Stimulated activated CD8-positive, alpha-beta memory T cell treated with anti-CD3 and anti-CD28 coated beads, Interleukin-4, amount 100 ng/mL, for 1 hour (primary cell): ENCODE measurements at places on chromosomes 1 and 21.

DNA sequence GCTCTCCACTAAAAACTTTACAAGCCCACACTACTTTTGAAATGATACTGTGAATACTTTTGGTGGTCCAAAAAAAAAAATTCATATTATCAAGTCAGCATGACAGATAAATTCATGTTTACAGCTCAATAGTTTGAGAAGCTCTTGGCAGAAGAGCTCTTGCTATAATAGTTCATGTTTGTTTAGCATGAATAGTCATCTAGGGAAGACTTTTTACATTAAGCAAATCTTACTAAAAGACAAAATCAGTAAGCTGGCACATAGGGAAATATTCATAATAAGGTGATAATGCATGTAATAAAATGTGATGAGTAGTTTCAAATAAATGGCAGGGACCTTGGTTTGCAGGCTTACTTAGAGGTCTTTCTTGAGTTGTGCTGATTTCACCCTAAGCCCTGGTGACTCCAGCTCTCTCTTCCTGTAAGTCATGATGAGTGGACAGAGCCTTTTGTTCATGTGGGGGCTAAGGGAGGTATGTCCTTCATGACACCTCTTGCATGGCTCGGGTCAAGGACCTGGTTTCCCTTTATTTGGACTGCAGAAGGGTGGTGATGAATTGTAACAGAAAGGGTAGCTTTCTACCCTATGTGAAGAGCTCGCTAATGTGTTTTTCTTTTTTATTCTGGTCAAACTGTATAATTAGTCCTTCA lies 166.7 kb downstream of the GABPA start:
- no peak for DNase-seq

DNA sequence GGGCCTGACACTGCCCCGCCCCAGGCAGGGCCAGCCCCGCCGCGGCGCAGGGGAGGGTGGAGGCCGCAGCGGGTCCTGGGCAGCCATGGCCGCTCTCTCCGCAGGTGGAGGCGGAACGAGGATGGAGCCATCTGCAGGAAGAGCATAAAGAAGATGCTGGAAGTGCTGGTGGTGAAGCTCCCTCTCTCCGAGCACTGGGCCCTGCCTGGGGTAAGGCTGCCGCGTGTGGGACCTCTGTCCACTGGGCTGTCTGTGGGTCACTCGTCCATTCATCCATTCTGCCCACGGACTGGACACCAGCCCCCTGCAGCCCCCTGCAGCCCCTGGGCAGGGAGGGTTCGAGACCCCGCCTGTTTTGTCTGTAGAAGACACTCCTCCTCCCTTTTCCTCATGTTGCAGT lies 18.4 kb upstream of the LRRC3 start:
- DNase-seq, result no peak

GRCh38 chr1:50699795-50700194 lies 260.3 kb downstream of the FAF1 start:
- DNase-seq, result no peak

GRCh38 chr21:28719723-28720122 lies 273.0 kb downstream of the LTN1 start:
- DNase-seq, result no peak

DNA sequence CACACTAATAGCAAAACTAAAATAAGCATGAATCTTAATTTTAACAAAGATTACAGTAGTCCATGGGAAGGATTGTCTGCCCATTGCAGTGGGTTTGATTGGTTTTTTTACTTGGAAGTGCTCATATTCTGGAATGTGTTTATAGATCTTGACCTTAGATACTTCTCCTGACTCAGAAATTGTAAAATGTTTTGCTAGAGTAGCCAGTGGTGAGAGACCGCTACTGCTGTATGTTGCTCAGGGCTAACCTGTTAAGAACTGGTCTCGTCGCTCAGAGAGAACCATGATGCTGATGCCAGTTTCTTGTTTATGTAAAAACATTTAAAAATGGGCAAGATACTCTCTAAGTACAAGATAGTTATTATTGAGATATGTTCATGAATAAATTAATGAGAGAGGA lies 99.9 kb downstream of the ROR1 start:
- no peak for DNase-seq

- DNase-seq, result no peak
These were observed 11.9 kb downstream of the MX2 start for GRCh38 chr21:41373763-41374162.

DNA sequence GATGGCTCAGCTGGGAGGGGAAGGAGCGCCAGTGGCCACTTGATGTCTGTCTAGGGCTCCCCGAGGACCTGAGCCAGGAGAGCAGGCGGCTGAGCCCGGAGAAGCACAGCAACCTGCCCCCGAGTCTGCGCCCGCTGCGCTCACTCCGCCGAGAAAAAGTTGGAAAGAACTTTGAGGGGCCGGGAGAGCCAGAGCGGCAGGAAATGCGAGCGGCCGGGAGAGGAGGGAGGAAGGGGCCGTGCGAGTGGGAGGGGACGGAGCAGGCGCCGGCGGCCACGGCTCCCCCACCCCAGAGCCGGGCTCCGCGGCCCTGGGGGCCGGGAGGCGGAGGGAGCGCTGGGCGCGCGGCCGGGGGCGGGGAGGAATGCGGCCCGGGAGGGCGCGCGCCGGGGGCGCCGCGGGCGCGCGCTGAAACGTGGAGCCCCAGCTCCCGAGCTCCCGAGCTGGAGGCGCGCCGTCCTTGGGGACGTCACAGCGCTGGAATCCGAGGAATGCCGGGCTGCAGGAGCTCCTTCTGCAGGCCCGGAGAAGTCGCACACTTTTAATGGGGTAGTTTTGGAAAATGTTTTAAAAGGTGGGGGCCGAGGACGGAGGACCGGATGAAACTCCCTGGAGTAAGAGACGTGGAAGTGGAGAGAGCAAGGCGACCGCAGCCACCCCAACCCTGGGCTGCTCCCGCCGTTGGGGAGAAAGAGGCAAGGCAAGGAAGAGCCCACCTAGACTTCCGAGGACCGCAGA lies at the start of gene PTPN14:
Gene PTPN14 (minus strand): TSS at position 167 of the 738 bp plus-strand sequence. CDS start 86,799 bp downstream, outside the sequence.
- DNase-seq, result no peak

- DNase-seq, result no peak
These were observed 48.6 kb downstream of the PATJ start for GRCh38 chr1:61790837-61791236.

DNA sequence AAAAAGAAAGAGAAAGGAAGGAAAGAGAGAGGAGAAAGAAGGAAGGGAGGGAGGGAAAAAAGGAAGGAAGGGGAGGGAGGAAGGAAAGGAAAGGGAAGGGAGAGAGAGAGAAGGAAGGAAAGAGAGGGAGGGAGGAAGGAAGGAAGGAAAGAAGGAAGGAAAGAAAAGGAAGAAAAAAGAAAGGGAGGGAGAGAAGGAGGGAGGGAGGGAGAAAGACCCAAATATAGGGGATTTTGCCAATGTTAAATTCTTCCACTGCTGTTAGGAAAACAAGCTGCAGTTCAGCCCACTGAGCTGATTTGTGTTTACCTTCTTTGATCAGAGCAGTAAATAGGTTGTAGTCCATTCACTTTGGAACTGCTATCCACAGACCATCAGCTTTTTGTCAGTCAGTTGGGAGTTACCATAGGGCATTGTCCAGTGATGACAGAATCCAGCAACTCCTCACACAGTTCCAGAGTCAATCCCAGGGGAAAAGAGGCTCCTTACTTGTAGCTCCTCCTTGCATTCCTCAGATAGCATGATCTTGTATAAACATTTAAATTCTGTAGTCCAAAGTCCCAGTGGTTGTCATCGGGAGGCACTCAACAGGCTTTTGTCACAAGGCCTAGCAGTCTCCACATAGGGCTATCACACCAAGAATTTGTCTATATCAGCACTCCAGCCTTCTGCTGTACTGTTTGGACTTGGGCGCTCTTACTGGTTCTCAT lies 13.5 kb upstream of the PPP1R8 start:
- no peak for DNase-seq

GRCh38 chr1:115908565-115909274 lies 67.6 kb upstream of the SLC22A15 start:
- DNase-seq, result no peak

GRCh38 chr1:148372731-148373130 lies 110.4 kb downstream of the PPIAL4G start:
- no peak for DNase-seq

- DNase-seq, result no peak
These were observed 22.5 kb upstream of the SRP9 start for GRCh38 chr1:225754940-225755641.

- no peak for DNase-seq
These were observed 102.6 kb upstream of the UBE2U start for GRCh38 chr1:64100791-64101190.

DNA sequence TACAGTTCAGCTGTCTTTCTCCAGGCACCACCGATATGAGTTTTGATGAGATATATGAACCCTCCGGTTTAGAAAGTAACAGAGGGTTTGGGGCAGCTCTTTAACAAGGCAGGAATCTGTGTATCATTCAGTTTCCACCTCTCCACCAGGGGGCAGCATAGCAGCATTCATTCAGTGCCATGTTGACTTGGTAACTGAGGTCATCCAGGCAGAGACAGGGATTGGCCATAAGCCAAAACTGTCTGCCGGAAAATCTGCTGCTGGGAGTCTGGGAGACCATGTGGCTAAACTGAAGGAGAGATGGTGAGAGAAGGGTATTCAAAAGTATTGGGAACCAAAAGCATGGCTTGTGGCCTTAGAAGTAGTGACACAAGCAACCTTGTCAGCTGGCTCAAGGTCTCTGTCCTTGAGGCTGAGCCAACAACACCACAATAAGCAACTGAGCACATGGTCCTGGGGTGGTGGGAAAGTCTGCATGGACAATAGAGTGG lies 98.5 kb downstream of the LMX1A start:
- no peak for DNase-seq

DNA sequence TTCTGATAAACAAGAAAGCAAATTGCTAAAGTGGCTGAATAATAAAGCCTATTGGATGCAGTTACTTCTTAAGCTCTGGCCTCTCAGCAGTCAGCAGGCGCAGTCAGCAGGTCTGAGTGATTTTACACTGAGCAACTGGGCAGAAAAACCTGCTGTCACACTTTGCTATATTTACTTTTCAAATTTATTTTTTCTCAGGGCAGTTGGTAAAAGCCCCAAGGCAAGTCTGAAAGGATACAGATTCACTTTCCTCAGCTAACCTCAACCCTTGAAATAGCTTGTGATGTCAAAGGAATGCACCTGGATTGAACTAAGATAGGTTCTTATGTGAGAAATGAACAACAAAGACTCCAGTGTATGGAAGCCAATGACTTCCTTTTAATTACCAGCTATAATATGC lies 34.0 kb downstream of the ATP5PF start:
- DNase-seq, result no peak

DNA sequence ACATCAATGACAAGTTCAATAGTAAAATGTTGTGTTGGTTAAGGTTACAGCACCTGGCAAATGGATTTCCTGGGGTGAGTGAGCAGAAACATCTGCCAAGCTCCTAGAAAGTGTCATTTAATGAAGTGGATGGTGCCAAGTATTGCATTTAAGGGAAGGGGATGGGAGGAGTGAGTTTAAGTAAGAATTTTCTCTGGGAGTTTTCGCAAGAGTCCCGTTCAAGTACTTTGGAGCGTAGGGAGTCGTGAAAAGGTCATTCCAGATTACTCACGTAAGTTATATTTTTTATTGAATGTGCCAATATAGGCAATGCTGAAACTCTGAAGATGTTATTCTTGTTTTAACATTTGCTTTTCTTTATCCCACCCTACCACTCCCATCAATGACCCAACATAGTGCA lies 117.4 kb upstream of the RAB3GAP2 start:
- no peak for DNase-seq

DNA sequence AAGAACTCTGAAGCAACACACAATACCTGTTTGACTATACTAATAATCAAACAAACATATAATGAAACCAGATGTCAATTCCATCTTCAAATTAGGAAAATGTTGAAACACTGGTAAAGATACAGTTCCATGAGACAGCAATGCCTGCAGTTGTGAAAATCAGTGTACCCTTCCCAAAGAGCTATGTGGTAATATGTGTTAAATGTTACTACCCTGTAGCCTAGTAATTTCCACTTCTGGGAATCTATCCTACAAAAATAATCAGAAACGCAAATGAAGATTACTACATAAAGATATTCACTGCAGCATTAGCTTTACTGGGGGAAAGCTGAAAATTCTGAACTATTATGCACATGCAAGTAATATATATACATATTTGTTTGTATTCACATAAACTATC lies 16.9 kb downstream of the GLIS1 start:
- no peak for DNase-seq

DNA sequence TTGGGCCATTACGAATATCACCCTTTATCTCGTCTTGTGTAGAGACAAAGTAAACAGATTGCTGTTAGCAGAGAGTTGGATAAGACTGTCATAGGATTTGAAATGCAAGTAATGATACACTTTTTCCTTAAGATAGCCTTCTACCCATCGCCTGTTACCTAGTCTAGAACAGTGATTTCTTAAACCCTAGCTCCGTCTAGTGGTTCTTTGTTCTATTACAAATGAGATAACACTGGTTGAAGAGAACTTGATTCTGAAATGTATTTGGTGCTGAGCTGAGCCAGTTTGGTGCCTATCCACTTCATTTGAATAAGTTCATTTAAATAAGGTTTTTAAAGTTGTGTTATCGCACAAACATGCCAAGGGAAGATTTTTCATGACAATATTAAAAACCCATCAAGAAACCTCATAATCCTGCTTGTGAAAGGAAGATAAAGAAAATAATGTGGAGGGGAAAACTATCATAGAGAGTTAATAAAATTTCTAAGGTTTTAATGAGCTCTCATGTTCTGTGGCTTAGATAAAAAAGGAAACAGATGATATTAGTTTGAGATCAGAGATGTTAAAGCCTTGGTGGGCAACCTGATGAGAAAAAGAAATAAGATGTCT lies 1.5 kb upstream of the KCNH1 start:
- DNase-seq, result no peak

DNA sequence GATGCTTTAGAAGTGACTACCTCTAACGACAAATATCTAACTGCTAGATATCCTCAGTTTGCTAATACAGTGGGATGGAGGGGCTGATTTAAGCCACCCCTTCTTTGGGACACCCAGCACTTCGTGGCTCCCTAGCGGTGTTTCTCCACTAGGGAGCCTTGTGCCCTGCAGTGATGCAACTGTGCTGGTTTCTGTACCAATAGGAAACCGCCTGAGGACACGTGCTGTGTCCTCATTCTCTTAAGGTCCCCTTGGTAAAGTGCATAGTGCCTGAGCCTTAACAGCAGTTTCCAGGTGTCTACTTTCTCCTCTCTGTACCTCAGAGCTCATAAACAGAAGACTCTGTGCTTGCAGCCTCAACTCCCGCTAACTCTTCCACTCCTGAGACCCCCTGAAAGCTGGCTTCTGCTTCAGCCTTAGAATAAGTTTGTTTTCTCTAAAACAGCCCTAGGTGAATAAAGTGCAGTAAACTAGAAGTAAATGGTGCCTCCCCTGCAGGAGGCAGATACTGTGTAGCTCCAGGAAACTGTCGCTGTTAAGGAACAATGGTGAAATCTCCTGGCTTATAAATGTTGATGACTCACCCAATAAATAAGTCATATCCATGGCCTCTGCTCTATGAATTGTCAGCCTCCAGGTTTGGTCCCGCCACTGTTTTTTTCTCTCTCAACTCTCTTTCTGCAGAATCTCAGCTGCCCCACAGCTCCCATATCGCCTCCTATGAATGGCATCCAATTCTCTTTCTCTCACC lies 130.4 kb downstream of the AK5 start:
- DNase-seq, result no peak
